ENCODE measurements at places on chromosomes 13 and 19. TPM values are rescaled to one million over a fixed set of nuclear protein-coding genes. Genes with fewer than 3 reads are reported as not detected.

HIPK4 gene
- polyA plus RNA-seq: not detected

- no peak for DNase-seq
Measured at GRCh38 chr19:52028780-52029123, 573 bp upstream of the ZNF614 start.

ZNF730 gene
- not detected for polyA plus RNA-seq

DNA sequence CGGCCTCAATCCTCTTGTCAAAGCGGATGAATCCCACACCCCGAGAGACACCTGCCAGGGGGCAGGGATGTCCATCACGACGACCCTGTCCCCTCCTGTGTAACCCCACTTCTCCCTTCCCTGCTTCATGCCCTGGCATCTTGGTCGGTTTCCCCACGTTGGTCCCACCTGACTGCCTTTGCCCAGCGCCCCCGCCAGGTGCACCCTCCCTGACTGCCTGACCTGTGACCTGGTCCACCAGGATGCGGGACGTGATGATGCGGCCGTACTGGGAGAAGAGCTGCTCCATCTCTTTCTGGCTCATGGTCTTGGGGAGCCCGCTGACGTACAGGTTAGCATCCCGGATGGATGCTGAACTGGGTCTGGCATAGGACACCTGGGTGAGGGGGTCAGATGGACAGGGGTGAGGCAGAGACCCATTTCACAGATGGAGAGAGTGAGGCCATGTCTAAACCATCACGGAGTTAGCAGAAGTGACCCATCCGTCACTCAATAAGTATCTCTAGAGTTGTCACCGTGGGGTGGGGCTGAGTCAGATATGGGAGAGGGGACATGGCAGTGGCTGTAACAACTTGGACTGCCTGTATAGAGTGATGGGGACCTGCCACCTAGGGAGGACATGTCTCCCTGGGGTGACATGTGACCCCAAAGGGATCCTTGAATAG is 22.5 kb downstream of the ELAVL3 start:
- no peak for DNase-seq

Measured in naive B cell (primary cell).